ENCODE measurements at places on chromosomes 16 and 17.

DNA sequence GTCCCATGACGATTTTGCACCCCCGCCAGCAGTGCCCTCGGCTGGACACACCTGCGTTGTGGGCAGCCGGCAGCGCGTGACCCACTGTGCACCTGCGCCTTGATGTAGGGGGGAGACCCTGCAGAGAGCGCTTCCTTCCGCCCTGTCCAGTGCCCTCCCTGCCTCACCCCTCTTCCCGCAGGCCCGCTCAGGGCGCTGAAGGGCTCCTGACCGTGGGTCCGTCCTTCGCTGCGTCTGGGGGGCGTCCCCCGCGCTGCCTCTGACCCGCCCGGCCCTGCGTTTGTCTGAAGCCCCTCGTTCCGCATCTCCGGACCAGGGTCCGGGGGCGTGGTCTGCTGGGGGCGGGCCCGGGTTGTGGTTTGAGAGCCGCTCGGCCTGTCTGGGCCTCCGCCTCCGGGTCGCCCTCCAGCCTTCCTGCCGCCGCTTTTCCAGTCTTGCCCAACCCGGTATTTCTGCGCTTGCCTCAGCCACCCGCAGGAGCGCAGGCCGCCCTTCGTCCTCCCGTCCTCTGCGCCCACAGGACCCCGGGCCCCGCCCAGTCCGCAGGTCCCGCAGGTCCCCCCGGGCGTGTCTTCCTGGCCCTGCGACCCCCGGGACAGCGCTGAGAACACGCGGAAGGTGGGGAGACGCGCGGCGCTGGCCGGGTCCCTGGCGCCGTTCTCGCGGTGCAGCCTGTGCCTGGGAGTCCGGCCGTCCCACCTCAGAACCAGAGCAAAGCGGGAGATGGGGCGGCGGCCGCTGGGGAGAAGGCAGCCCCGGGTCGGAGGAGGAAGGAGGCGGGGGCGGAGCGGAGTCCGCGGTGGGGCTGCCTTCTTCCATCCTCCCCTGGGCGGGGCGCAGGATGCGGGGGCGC is 4.0 kb upstream of the IL17C start:
- DNase-seq: peak; percentile 77

DNA sequence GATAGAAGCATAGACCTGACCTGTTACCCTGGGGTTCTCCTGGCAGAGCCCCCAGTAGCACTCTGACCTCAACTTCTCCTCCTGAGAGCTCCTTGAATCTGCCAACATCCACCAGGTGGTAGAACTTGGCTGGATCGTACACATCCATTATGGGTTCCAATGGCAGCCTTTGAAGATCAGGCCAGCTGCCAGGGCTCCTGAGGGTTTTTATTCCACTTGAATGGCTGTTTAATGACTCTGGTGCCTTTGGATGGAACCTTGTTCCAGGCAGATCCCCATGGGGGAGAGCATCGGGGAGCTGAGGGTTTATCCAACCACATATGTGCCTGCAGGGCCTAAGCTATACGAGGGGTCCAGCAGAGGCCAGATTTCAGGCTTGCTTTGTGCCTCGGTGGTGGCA is 47.1 kb upstream of the CLEC19A start:
- DNase-seq: no peak

GRCh38 chr16:67040906-67041305 is 12.0 kb downstream of the CBFB start:
- no peak for DNase-seq

GRCh38 chr16:22300427-22301071 is 3.3 kb downstream of the POLR3E start:
- peak; percentile 85 for DNase-seq

Data from hematopoietic multipotent progenitor cell treated with erythropoietin and hydrocortisone succinate and interleukin-3 and kit ligand, for 4 days (in vitro differentiated cells).